ENCODE measurements at places on chromosomes 1 and 21.

GRCh38 chr1:235147269-235147668 is 13.8 kb downstream of the RBM34 start:
- DNase-seq = peak; percentile 43

- no peak for DNase-seq
Measured at GRCh38 chr1:162328512-162328911, 48.1 kb downstream of the SPATA46 start.

GRCh38 chr1:33082575-33083108 is 1.7 kb downstream of the AZIN2 start:
- no peak for DNase-seq

DNA sequence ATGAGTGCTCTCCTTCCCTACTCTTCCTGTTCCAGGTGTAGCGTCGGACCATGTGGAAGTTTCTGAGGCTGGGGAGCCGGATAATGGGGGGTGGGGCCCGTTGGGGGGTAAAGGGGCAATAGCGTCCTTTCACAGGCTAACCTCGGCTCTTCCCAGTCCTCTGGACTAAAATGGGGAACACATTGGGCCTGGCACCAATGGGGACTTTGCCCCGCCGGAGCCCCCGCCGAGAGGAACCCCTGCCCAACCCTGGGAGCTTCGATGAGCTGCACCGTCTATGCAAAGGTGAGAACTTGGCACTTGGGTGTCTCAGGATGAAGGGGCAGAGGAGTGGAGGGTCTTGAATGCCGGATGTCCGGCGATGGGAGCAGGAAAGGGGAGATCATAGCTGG is 456 bp downstream of the TOMM40L start:
- DNase-seq = no peak

- DNase-seq = no peak
Measured at GRCh38 chr1:58809325-58810010, 25.6 kb upstream of the JUN start.

- no peak for DNase-seq
Measured at GRCh38 chr1:229645324-229645993, 19.4 kb downstream of the URB2 start.

DNA sequence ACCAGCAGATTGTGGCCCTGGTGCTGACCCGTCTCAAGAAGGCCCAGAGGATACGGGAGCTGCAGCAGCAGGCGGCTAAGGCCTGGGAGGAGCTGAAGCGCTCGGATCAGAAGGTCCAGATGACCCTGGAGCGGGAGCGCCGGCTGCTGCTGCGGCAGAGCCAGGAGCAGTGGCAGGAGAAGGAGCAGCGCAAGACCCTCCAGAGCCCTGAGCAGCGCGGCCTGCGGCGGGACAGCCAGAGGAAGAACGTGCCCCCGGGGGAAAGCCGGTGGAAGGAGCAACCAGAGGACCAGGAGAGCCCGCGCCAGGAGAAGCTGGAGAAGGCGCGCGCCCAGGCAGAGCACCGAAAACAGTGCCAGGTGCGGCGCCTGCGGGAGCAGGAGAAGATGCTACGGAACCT is 1.0 kb downstream of the CCDC185 start:
- DNase-seq = no peak

DNA sequence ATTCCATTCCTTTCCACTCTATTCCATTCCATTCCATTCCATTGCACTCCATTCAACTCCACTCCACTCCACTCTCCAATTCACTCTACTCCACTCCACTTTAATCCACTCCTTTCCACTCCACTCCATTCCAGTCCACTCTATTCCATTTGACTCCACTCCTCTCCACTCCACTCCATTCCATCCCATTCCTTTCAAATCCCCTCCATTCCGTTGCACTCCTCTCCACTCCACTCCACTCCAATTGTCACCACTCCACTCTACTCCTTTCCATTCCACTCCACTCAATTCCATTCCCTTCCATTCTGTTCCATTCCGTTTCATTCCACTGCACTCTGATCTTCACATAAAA is 2563.7 kb upstream of the TPTE start:
- DNase-seq = no peak

- no peak for DNase-seq
Measured at GRCh38 chr21:18549214-18549905, 145.8 kb upstream of the TMPRSS15 start.

- DNase-seq = no peak
Measured at GRCh38 chr21:42834726-42835191, 44.6 kb downstream of the WDR4 start.

GRCh38 chr1:215887627-215888026 is 320.5 kb downstream of the KCTD3 start:
- DNase-seq = no peak

DNA sequence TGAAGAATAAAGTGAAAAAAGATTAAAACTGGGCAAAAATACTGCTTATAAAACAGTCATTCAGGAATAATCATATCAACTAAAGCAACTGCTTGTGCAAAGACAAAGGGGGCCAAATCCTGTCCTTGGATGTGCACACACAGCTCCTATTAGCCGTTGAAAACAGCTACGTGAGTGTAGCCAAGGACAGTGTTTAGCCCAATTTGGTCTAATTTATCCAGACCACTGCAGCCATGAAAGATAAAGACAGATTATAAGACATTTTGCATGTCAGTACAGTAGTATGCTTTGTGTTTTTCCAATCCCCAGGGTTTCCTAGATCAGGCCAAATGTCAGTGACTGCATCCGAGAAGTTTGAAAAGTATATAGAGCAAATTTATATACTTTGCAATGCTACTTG is 146.3 kb upstream of the PKN2 start:
- DNase-seq = no peak

DNA sequence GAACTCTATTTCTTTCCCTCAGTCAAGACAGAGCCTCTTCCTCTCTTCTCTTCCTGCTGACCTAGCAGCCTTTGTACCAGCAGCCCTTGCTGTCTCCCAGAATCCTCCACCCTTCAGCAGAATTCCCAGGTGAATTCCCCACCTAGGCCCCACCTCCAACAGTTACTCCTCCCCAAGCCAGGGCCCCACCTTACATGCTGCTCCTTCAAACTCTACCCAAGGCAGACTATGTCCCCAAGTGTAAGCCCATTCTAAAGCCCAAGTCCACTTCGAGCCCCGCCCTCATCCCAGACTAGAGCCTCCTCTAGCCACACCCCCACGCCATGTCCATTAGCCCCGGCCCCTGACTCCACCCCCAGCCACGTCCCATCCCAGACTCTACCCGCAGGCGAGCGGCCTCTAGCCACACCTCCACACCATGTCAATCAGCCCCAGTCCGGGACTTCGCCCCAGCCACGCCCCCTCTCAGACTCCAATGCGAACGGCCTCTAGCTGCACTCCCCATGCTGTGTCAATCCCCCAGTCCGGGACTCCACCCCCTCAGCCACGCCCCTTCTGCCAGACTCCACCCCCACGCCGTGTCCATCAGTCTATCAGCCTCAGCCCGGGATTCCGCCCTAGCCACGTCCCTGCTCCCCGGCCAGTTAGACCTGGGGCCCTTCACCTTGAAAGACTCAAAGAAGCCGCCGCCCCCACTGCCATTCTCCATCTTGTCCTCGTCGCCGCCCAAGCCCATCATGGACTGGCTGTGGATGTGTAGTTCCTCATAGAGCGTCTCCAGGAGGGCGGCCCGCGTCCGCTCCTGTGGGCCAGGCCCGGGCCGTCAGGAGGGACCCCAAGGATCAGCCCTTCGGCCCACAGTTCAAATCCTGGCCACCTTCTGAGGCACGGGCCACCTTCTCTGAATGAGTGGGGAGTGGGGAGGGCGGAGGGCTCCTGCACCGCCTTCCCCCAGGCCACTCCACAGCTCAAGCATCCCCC is 61.3 kb downstream of the RAP1GAP start:
- DNase-seq = no peak

DNA sequence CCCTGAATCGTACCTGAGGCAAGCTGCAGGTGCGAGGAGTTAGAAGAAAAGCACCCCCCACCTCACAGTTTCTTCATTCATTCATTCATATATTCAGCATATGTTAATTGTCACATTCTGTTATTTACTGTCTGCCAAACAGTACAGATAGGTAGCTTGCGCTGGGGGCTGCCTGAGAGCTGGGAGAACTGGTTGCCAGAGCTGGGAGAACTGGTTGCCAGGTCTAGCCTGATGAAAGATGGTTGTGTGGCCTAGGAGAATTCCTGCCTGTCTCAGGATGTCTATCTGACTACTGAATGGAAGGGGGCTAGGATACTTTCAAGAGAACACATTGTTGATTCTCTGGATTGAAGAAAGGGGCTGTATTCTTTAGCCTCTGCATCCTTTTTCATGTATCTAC is 225.9 kb upstream of the POU3F1 start:
- DNase-seq = no peak

- DNase-seq = no peak
Measured at GRCh38 chr1:33358795-33359503, 38.1 kb upstream of the A3GALT2 start.

GRCh38 chr21:31045841-31046240 is 7.6 kb upstream of the KRTAP19-8 start:
- DNase-seq = no peak

GRCh38 chr21:26085882-26086281 is 84.7 kb downstream of the APP start:
- DNase-seq = no peak

DNA sequence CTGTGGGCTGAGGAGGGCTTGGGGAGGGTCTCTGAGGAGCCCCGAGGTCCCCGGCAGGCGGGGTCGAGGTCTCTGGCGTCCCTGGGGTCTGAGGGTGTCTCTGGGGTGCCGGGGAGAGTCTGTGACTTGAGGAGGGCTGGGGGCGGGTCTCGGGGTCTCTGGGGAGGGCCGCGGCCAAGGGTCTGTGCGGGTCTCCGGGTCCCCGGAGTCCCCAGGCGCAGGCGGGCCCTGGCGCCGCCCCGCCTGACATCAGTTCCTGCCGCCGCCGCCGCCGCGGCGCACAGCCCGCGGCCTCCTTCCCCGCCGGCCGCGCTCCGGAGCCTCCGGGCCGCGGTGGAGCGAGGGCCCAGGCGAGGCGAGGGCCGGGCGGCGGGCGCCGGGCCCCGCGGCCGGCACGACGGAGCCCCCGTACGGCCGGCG is at the start of gene PLEKHM2:
Gene PLEKHM2 (plus strand): TSS at position 279 of the 420 bp plus-strand sequence. CDS start 239 bp downstream, outside the sequence.
- DNase-seq = no peak

DNA sequence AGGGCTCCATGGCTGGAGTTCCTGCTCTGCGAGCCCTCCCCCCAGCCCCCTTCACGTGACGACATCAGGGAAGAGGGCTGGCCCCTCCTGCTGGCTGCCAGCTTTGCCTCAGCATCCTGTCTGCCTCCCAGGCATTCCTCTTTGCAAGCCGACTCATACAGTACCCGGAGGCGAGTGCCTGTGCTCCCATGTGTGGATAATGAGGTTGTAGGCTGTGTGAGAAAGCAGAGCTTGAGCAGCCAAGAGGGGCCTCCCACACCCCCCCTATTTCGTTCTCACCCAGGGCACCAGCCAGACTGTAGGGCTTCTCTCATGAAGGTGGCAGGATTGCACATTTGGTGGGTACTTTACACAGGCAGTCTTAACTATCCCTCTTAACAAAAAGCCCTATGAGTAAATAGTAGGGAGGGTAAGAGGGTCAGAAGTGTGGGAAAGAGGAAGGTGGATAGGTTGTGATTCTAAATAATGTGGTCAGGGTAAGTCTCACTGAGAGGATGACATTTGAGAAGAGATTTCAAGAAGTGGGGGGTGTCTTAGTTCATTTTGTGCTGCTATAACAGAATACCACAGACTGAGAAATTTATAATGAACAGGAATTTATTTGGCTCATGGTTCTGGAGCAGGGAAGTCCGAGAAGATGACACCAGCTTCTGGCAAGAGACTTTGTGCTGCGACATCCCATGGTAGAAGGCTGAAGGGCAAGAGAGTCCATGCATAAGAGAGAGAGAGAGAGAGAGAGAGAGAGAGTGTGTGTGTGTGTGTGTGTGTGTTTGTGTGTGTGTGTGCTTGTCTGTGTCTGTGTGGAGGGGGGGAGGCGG is 113.5 kb downstream of the OMA1 start:
- DNase-seq = no peak

DNA sequence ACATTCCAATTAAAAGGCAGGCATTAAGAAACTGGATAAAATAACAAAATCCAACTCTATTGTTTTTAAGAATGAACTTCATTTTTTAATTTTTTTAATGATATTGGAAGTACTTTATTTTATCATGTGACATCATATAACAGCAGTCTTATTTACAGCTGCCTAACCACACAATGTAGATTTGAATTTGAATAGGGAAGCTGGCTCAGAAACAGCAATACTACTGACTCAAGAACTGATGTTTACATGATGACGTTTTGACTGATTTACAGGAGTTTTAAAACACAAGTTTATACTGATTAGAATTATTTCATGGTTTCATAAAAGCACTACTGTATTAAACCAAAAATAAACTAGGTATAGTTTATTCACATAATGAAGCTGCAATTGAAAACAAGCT is 348.7 kb upstream of the NR5A2 start:
- no peak for DNase-seq

DNA sequence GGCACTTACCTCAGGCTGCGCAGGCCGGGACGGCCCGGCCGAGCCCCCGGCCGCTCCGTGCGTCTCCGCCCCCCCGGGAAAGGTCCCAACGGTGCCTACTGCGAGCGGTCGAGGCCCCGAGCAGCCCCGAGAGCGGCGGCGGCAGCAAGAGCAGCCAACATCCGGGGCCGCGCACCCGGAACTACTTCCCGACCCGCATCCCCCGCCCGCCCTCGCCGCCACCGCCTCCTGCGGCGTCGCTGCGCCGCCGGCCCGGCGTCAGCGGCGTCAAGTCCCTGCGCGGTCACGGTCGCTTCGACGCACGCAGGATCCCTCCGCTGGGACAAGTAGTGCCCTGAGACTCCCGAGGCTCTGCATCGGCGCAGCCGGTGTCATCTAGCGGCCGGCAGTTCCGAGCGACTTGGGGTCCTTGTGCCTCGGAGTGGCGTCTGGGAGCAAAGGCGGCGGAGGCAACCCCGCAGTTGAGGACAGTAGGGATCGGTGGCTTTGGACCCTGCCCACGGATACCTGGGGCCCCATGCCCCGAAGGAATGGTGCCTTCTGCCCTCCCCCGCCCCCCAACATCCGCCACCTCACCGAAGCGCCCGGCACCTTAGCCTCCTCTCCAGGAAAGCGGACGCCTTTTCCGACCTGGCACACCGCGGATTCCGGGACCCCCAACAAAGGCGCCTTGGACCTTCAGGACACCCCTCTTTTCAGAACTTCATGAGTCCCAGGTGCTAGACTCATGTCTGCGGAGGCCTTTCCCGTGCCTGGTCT is at the start of gene FOXJ3:
Gene FOXJ3 (minus strand): TSS at position 186 of the 759 bp plus-strand sequence. CDS start 24,142 bp downstream, outside the sequence.
- peak; percentile 88 for DNase-seq

- DNase-seq = no peak
Measured at GRCh38 chr1:61247051-61247825, 164.9 kb downstream of the NFIA start.

GRCh38 chr1:234357831-234358230 is 15.4 kb upstream of the COA6 start:
- DNase-seq = no peak

DNA sequence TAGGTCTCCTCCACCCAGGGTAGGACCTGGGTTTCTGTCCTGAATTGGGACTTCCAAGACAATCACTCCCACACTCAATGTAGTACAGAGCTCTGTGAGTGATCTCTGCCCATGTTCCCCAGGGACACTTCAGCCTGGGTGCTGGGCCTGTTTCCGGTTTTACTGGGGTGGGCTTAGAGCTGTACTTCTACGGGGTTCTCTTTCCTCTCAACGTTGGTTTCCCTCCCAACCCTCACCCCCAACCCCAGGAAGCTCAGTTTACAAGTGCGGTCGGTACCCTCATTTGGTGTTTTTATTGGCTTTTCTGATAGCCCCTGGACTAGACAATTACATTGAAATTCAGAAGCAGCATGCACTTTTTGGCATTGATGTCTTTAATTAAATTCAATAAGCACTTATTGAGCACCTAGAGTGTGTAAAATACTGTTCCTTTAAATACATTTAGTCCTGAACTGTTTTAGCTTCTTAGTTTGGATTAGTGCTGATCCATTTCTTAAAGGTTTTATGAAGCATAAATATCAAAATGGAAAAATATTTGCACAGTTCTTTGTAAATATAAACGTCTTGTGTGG is 542 bp upstream of the XPR1 start:
- no peak for DNase-seq
